ENCODE measurements at places on chromosomes 2 and 18. TPM values are rescaled to one million over a fixed set of nuclear protein-coding genes. Genes with fewer than 3 reads are reported as not detected.

VAMP8 gene
- 272 TPM for total RNA-seq

CGREF1 gene
- total RNA-seq = 0.74 TPM

LINC00305 gene
- total RNA-seq = not detected

MAP3K2 gene
- total RNA-seq = 78.4 TPM

GALR1 gene
- total RNA-seq = not detected

CHRNG gene
- total RNA-seq = not detected

AMER3 gene
- not detected for total RNA-seq

C2orf66 gene
- 0.21 TPM for total RNA-seq

DYNAP gene
- not detected for total RNA-seq

DNA sequence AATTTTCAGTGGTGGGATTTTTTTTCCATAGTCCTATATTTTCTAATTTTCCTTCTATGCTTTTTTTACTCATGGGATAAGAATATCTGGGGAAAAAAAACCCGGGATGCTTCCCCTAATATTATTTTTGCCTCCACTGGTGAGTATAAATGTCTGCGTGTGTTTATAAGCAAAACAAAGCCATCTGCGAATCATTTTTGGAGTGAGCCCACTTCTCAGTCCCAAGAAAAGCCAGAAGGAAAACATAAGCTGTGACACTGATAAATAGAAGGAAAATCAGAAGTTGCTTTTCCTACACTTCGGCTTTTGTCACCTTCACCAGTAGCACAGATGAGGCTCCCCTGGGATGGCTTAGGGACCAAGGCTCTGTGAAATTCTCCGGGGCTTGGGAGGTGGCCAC lies 134.7 kb upstream of the PID1 start:
- H3K4me1 ChIP-seq = peaks cover 40% of the 10 kb centered on the region
- no peak overlapping the region for H3K27ac ChIP-seq
- no peaks in the 10 kb centered on the region for H3K36me3 ChIP-seq
- H3K27me3 ChIP-seq = no peaks in the 10 kb centered on the region

GRCh38 chr2:63553049-63553448 lies 35.2 kb downstream of the WDPCP start:
- DNase-seq = no peak
- H3K4me1 ChIP-seq = no peaks in the 10 kb centered on the region
- H3K27ac ChIP-seq = no peak overlapping the region
- H3K27me3 ChIP-seq = no peaks in the 10 kb centered on the region

DNA sequence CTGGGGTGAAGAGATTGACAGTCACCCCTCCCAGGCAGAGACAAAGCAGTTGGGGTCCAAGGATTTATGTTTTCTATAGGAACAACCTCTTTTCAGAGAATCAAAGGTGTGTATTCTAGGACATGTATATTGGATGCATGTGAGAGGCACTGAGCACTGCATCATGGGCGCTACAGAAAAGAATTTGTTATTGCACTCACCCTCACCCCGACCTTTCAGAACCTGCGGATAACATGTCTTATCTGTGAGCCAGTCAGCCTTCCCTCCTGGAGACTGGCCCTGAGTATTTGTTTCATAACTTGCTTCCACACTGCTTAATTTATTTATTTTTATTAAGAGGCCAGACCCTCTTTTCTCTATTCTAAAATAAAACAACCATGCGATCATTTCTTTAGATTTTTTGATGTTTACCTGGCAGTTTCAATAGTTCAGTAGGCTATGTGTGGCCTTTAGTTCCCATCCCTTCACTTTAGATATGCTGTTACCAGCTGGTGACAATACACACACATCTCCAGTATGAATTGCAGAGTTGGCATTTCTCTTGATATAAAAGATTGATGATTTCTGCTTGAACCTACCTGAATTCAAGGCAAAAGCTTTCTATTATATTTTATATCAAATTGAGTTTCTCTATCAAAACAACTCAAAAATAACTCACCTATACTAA lies 29.8 kb downstream of the FABP1 start:
- H3K4me1 ChIP-seq = no peaks in the 10 kb centered on the region
- H3K4me3 ChIP-seq = no peak overlapping the region
- no peak for DNase-seq

GRCh38 chr2:72713857-72714256 lies 112.0 kb downstream of the EXOC6B start:
- H3K27me3 ChIP-seq = no peaks in the 10 kb centered on the region
- H3K4me1 ChIP-seq = peaks cover under 1% of the 10 kb centered on the region
- H3K27ac ChIP-seq = no peak overlapping the region
- no peak for DNase-seq

DNA sequence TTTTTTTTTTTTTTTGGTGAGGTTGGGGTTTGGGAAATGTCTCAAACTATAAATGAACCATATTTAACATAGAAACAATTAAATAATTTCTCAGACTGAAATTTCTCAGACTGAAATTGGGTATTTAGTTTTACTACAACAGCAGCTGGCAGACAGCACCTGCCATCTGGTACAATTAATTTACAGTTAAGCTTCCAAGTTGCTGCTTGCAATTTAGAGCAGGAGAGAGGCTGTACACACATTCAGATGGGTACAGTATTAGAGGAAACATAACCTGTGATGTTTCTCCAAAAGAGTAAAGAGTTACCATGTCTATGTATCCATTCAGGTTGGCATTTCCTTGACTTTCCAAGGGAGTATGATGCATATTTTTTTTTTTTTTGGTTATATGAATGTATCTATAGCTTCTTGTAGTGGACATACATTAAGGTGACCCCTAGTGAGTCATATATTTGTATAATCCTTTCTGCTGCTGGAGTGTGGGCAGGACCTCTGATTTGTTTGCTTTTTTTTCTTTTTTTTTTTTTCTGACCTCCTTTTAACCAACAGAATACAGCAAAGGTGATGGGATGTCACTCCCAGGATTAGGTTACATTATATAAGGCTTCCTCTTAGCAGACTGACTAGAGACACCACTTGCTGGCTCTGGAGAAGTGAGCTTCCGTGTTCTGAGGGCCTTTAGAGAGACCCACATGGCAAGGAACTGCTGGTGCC lies 201.7 kb downstream of the PTH2R start:
- no peaks in the 10 kb centered on the region for H3K36me3 ChIP-seq
- no peaks in the 10 kb centered on the region for H3K4me1 ChIP-seq
- no peak overlapping the region for H3K27ac ChIP-seq
- DNase-seq = no peak
- H3K4me3 ChIP-seq = no peak overlapping the region

DNA sequence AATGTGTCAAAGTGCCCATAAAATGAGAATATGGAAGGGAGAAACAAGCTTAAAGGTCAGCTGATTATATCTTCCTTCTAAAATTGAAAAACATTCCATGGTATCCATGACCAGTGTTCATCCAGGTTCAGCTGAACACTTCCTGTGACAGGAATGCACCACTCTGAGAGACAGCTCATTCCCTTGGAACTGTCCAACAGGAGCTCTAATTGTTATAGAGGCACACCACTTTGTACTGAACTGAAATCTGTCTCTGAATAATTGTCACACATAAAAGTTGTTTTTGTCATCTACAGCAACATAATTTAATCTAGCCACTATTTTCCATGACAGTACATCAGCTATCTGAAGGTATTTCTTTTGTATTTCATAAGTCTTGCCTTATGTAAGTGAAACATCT lies 195.9 kb upstream of the ZNF804A start:
- no peaks in the 10 kb centered on the region for H3K36me3 ChIP-seq
- no peak for DNase-seq

GRCh38 chr18:55419947-55420664 lies 167.9 kb downstream of the TCF4 start:
- peak overlapping the region; percentile 32 for H3K4me3 ChIP-seq
- H3K27ac ChIP-seq = peak overlapping the region; percentile 66
- DNase-seq = no peak
- peaks cover 26% of the 10 kb centered on the region for H3K4me1 ChIP-seq

- no peak overlapping the region for H3K4me3 ChIP-seq
- H3K4me1 ChIP-seq = no peaks in the 10 kb centered on the region
- H3K27ac ChIP-seq = no peak overlapping the region
- no peak for DNase-seq
Observed at GRCh38 chr2:64930258-64930671, 58.9 kb upstream of the SLC1A4 start.

DNA sequence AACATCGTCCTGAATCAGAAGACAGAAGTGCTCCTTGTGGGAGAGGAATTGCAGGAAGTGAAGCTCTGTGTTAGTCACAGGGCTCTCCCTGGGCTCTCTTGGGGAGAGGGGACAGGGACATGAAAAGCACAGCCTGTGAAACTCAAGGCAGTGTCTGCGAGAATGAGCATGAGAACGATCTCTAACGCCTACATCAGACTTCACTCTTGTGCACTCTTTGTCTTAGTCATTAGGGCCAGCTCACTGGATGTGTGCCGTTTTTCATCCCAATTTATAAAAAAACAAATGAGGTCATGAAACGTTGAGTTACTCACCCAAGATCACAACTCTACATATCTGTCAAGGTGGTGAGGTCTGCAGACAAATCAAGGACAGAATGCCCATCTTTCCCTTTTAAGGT lies 27.0 kb upstream of the TWIST2 start:
- H3K27ac ChIP-seq = no peak overlapping the region
- peaks cover 5% of the 10 kb centered on the region for H3K27me3 ChIP-seq

DNA sequence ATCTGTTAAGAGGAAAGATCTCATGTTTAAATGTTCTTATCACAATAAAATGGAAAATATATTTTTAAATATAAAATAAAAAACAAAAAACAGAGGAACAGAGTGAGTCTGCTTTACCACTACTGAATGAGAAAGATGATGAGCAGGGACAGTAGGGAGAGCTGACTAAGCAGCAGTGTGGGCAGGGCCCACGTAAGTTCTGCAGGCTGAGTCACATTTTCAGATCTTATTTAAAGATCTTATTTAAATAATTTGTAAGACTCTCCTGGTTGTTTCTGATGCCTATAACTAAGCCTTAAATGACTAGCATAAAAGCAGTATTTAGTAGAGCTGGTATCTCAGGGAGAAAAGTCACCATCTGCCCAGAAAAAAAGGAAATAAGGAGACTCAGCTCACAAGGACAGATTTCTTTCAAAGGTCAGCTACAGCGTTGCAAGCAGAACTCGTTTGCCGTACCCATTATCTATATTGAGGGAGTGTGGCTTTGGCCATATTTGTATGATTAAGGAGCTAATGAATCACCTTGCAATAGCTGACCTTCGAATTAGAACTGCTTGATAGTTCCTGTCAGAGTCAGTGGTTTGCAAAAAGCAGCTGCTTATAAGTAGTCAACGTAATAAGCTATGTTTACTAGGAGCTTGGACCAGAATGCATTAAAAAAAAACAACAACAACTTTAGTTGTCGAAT lies 322.1 kb upstream of the CHAC2 start:
- no peak overlapping the region for H3K27ac ChIP-seq
- no peaks in the 10 kb centered on the region for H3K36me3 ChIP-seq
- H3K4me3 ChIP-seq = no peak overlapping the region
- DNase-seq = no peak
- no peaks in the 10 kb centered on the region for H3K4me1 ChIP-seq

- no peaks in the 10 kb centered on the region for H3K27me3 ChIP-seq
- no peaks in the 10 kb centered on the region for H3K36me3 ChIP-seq
- DNase-seq = no peak
- no peaks in the 10 kb centered on the region for H3K4me1 ChIP-seq
- H3K27ac ChIP-seq = no peak overlapping the region
- H3K4me3 ChIP-seq = no peak overlapping the region
Observed at GRCh38 chr18:22459491-22459890, 41.8 kb upstream of the CTAGE1 start.

- no peaks in the 10 kb centered on the region for H3K4me1 ChIP-seq
- no peaks in the 10 kb centered on the region for H3K36me3 ChIP-seq
- H3K4me3 ChIP-seq = no peak overlapping the region
- H3K27ac ChIP-seq = no peak overlapping the region
Observed at GRCh38 chr2:15923597-15923996, 16.8 kb upstream of the MYCN start.

DNA sequence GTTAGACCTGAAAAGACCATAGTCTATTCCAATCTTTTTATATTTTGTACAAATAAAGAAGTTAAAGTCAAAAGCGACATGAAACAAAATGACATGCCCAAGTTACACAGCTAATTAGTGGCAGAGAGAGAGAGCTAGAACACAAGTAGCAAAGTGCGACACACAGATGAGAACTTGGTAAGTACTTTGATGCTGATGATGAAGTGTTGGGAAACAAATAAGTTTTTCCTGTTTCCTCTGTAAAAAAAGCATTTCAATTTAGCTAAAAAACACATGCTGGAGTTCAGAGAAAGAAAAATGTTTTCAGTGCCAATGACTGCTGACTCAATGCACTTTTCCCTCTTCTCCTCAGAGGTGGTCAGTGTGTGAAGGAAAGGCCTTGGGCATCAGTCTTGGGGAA lies 226.9 kb downstream of the PAX3 start:
- no peaks in the 10 kb centered on the region for H3K36me3 ChIP-seq
- H3K4me1 ChIP-seq = no peaks in the 10 kb centered on the region
- no peak for DNase-seq
- H3K4me3 ChIP-seq = no peak overlapping the region
- no peak overlapping the region for H3K27ac ChIP-seq

DNA sequence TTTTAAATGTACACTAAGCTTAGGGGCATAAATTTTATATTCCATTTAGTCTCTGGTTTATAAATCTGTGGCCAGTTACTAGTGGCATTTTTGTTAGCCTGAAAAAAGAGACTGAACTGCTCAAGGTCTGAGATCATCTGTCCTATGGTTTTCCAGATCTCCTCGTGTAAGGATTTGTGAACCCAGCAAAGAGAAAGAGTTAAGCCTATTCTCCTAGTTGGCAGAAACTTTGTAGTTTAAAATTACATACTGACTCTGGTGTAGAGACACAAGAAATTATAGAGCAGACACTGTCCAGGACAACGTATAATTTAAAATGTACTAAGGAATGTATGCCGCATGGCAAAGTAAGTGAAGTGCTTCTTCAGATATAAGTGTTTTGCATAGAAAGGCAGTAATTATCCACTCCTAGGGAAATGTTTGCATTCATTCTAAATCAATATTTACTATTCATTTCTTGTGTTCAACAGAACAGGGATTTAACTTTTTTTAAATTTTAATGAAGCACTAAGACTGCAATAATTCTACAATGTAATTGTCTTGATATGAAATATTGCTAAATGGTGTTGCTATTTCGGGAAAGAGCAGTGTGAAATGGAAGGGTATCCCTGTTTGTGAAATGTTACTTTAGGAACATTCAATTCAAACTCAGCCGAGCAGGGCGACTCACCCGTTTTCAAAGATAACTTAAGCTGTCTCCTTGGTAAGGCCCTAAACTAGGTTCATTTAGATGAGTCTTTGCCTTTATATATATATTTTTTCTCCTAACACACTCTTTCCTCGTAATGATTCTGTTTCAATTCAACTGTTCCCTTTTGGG lies 508.4 kb upstream of the ZEB2 start:
- H3K27me3 ChIP-seq = no peaks in the 10 kb centered on the region
- no peaks in the 10 kb centered on the region for H3K36me3 ChIP-seq
- H3K27ac ChIP-seq = no peak overlapping the region
- H3K4me1 ChIP-seq = no peaks in the 10 kb centered on the region

GRCh38 chr2:144583381-144583729 lies 63.4 kb upstream of the ZEB2 start:
- no peak overlapping the region for H3K4me3 ChIP-seq
- no peak for DNase-seq
- no peaks in the 10 kb centered on the region for H3K27me3 ChIP-seq
- no peaks in the 10 kb centered on the region for H3K36me3 ChIP-seq
- H3K27ac ChIP-seq = peak overlapping the region; percentile 8

All from lower lobe of right lung (tissue), 2 donors.